Ammon's horn (tissue), 1 donor: ENCODE measurements at places on chromosomes 12 and 14.

- DNase-seq: no peak
Observed at GRCh38 chr12:55718624-55719275, 1.4 kb upstream of the RDH5 start.

GRCh38 chr14:32134448-32135097 is 57.5 kb downstream of the ARHGAP5 start:
- no peak for DNase-seq

GRCh38 chr12:2383325-2384028 is 330.7 kb downstream of the CACNA1C start:
- DNase-seq: no peak

DNA sequence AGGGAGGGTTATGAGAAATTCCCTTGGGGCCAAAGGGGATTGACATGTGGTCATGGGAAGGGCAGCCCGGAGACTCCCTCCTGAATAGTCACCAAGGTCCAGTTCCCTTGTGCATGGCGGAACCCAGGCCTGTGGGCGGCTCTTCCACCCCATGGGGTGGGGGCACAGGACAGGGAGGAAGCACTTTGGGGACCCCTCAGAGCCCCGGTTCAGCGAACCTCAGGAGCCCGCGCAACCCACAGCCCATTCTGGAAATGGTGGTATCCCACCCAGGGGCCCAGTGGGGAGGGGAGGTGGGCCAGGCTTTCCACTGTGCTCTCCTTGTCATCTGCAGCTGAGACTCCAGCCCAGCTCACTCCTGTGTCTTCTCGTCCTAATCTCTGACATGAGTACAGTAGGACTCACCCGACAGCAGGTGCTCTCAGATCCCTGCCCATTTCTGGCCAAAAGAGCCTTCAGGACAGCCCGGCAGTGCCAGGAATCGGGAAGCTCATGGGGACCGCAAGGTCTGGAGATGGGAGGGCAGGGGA is 255.2 kb upstream of the SFSWAP start:
- no peak for DNase-seq

DNA sequence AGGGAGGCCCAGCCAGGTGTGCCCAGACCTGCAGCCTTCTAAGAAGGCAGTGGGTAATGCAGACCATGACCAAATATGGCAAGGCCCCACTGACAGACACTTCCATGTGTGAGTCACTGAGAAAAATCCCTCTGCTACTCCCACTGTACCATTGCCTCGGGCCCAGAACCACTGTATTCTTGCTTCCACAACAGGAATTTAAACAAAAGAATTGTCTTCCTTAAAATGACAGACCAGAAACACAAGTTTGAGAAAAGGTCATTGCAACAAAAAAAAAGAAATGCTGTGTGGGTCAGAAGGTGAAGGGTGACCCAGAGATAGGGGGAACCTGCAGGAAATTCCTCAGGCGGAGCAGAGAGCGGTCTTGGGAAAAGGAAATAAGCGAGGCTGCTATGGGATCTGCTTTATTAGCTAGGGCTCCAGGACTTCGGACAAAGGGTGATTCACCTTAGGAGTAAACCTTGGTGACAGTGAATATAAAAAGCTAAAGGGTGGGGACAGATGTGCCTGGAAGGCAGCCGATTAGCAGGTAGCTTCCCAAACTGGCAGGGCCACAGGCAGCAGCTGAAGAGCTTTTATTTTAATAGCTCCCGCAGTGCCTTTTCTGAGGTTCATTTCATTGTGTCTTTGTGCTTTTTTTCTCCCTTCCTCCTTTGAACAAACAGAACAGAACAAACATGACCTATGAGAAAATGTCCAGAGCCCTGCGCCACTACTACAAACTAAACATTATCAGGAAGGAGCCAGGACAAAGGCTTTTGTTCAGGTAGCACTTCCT is 185.3 kb upstream of the BCL2L14 start:
- DNase-seq: no peak

- no peak for DNase-seq
Observed at GRCh38 chr14:95370076-95370475, 50.4 kb upstream of the CLMN start.

DNA sequence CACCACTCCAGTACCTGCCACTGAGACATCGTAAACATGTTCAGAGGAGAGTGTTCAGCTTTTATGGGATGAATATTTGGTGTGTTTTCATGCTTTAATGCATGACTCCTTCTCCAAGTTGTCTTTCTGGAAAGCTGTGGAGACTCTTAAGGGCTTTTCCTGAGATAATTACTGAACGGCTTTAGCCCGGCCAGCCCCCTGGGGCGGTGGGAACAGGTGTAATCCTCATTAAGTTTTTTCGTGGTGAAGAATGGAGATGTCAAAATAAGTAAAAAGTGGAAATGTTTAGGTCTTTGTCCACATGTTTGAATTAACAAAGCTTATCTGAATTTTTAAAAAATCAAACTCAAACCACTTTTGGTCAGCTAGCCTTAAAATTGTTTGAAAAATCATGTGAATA is 1.5 kb downstream of the SYNE2 start:
- DNase-seq: no peak

DNA sequence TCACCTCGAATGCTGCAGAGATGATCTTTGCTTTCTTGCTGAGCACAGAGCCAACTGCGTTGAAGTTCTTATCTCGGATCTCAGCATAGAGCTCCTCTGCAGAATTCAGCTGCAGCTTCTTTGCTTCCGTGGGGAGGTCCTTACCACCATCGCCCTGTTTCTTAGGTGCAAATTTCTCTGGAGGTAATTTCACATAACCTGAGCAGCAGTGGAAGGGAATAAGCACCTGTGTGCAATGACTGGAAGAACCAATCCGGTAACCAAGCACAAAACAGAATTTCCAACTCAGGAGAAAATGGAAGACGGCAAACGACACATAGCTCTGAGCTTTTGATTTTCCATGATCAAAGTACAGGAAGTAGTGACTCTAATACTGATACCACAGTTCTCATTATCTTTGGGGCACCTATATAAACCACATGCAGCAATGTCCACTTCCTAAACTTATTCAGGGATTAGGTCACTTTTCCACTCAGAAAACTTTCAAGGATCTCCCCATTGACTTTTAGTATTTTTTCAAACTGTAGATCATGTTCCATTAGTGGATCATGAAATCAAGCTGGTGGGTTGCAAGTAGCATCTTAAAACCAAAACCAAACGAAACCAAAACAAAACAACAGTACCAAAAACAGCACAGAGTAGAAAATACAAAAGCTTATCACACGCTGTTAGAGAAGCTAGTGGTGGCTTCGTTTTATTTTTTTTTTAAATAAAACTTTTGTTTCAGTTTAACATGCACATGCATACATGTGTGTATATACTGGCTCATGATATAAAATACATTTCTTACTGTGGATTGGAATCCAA is 18.9 kb upstream of the DIABLO start:
- DNase-seq: no peak

GRCh38 chr12:121678716-121679300 is 9.4 kb upstream of the MORN3 start:
- no peak for DNase-seq

DNA sequence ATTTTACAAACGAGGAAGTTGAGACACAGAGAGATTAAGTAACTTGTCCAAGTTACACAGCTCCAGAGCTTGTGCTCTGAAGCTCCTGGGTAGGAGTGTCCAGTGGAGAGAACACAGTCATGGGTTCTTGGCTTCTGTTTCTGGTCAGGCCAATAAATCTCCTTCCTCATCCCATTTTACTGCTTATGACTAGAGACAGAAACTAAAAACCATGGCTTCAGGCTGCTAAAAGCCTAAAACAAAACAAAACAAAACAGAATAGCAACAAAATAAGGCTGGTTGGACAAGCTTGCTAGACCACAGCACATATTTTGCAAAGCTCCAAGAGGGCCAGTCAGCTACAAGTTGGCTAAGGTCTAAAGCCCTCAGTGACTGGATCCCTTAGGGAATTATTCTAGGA is 49.8 kb downstream of the PTGER2 start:
- no peak for DNase-seq

- no peak for DNase-seq
Observed at GRCh38 chr12:47742253-47742825, 16.3 kb downstream of the RAPGEF3 start.

- peak; percentile 29 for DNase-seq
Observed at GRCh38 chr12:109927622-109928021, 27.5 kb downstream of the TCHP start.

GRCh38 chr12:40031965-40032364 is 73.9 kb downstream of the SLC2A13 start:
- no peak for DNase-seq

GRCh38 chr12:122851820-122852219 is 16.6 kb downstream of the HIP1R start:
- DNase-seq: no peak

- no peak for DNase-seq
Observed at GRCh38 chr14:72574715-72575114, 319.2 kb downstream of the DPF3 start.

DNA sequence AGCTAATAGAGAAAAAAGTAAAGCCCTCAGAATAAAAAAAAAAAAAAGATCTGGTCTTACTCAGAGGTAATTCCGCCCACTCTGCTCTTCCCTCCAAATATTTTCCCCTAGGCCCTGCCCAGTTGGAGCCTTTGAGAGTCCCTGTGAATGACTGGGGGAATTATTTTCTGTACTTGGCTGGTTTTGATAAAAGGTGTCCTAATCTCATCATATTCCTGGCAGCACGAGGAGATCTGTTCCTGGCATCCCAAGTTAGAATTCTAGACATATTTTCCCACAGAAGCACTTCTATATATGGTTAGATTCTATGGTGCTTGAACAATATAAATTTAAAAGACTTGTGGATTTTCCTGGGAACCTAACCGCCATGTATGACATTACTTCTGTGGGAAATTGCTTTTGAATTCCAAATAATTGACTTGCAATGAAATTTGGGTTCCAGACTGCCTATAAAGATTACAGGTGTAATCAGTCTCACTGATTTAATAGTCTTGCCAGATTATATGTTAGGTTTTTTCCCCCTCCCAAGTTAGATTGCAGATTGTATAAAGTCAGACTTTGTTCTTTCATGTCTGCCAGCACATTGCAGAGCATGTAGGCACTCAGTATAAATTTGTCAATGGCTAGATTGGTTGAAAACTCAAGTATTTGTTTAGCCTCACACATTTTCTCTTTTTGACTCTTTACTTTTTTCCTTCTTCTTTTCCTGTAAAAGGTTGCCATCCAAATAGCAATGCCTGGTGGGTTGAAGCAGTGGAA is 12.3 kb downstream of the GPX2 start:
- DNase-seq: no peak

GRCh38 chr12:42587601-42588523 is 1.7 kb downstream of the PRICKLE1 start:
- no peak for DNase-seq

DNA sequence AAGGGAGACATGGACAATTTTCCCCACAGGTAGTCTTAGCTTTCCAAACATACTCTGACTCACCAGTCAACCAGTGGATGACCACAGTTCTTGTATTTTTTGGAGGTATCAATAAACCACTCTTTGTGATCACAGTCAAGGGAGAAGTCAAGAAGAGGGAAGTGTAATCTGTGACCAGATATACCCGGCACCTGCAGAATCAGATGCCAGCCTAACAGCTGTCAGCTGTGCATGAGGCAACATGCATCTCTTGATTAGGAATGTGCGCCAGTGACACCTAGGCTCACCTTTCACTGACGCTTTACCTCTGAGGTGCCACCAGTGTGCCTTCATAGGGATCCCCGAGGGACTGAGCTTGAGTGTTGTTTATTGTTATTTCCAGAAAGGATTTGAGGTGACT is 20.0 kb downstream of the PROX2 start:
- DNase-seq: no peak

- no peak for DNase-seq
Observed at GRCh38 chr12:128940090-128940888, 87.0 kb downstream of the GLT1D1 start.

DNA sequence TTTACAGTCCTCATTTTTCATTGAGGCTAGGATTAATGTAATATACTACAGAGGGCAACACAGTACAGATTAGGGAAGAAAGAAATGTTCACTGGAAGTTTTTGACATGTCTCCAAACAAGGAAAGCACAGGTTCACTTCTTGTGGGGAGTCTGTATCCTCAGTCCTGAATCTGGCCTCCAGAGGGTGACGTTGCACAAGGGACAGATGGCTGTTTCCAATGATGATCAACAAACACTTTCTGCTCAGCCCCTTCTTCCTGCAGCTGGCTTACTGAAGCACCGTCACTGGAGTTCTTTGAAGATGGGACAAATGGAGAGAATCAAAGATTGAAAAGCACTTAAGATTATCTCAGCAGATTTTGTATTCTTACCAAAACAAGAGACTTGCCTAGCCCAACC is 123.3 kb upstream of the OR4E1 start:
- peak; percentile 29 for DNase-seq

DNA sequence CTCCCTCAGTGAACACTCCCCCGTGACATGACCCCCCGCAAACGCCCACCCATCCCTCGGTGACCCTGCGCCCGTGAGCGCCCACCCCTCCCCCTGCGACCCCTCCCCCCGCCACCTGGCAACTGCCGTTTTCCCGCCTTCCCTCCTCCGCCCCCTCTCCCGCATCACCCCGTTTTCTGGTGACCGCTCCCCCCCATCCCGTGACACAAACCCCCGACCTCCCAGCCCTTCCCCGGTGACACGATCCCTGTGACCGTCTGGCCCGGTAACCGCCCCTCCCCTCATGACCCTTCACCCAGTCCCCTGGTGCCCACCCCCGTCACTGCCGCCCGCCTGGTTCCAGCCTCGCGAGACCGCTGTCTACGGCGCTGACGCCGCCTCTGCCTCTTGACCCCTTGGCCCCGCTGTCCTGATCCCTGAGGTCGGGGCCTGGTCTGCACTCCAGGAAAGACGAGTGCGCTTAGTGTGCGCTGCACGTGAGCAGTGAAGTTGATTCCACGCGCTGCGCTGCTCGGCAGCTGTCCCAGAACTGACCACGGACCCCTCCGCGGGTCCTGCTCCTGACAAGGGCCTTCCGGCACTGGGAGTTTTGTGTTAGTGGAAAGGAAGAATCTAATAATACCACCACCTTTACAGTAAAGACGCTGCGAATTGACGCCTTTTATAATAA is 59.4 kb downstream of the DDX51 start:
- DNase-seq: peak; percentile 25

GRCh38 chr14:64692986-64693809 is 11.0 kb upstream of the PLEKHG3 start:
- no peak for DNase-seq

DNA sequence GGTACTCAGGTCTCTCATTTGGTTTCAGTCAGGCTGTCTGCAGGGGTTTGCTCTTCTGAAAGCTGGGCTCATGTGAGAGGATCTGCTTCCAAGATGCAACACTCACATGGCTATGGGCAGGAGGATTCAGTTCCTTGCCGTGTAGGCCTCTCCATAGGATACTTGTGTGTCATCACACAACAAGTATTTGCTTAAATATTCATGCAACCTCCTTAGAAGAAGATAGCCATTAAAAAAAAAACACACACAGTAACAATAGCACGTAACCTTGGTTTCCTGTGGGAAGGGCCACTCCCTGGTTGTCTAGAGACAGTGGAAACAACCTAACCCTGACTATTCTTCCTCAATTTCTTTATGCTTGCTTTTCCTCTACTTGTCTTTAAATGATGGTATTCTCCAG is 31.8 kb upstream of the CLEC4E start:
- no peak for DNase-seq

DNA sequence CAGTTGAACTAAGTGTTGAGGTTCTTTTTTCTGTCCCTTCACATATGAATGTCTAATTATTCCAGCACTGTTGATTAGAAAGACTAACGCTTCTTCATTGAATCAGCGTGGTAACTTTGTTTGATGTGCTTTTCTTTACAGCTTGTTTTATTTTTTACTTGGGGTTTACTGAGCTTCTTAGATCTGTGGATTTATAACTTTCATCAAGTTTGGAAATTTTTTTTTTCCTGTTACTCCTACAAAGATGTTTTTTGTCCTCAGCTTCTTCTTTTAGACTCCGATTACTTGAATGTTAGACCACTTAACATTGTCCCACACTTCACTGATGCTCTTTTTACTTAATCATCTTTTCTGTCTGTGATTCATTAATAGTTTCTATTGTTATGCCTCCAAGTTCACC is 31.5 kb downstream of the NTN4 start:
- DNase-seq: no peak
